ENCODE measurements at places on chromosomes 2 and 18.

DNA sequence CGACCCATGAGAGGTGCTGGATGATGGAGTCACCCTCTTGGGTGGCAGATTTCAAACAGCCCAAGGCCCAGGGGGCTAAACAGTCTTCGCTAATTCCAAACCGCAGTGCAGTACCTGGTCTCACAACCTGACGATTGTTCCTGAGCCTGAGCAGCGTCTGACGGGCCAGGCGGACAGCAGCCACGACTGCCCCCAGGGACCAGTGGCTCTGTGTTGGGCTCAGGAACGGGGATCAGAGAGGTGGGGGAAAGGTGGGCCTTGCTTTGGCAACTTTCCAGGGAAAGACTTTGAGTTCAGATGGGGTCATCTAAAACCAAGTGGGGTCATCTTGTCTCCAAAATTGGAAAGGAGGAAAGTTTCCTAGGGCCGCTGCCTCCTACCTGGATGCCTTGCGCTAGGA, 492 bp downstream of the COLEC11 start:
- DNase-seq: no peak

- DNase-seq: no peak
Observed at GRCh38 chr18:71027531-71027930, 738.7 kb downstream of the SOCS6 start.

DNA sequence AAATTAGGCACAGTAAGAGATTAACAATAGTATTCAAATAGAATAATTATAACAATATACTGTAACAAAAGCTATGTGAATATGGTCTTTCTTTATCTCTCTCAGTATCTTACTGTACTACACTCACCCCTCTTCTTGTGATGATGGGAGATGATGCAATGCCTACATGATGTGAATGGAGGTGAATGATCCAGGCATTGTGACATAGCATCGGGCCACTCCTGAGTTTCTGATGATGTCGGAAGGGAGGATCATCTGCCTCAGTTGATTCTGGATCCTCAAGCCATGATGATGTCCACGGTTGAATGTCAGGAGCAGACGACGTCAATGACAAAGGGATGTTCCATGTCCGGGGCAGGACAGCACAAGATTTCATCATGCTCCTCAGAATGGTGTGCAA, 268.3 kb upstream of the MGAT5 start:
- no peak for DNase-seq

DNA sequence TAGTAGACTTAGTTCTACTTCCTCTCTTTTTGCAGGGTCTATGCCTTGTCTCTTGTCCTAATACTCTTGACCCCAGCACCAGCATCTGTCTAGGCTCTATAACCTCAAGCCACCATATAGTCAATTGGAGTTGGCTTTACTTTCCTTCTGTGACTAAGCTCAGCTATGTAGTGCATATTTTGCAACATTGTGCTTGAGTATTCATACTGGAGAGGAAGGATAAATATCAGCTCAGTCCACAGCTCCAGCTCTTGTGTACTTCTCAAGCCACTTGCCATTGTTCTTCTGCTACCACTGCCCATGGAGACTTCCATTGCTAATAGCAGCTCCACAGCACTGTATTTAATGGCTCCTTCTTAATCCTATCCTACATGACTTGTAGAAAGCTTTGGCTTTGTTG, 35.5 kb upstream of the CD28 start:
- no peak for DNase-seq

DNA sequence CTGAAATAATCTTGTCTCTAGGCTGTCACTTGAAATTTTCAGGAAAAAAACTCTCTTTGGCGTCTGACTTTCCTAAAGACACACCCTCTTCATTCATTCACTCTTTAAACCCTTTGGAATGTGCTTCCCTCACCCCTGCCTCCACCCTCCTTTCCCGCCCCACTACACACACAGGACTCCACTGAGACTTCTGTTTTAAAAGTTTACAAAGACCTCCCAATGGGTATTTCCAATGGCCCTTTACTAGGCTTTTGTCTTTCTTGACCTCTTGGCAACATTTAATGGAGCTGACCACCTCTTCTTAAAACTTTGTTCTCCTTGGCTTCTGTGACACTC, 96.1 kb downstream of the RBMS1 start:
- no peak for DNase-seq

All from stimulated activated naive B cell treated with anti-CD40 and anti-IgM and Interleukin-4, amounts not matched to agents 10 μg/mL and 1 μg/mL and 100 μg/mL, for 72 hours (primary cell).